ENCODE measurements at places on chromosomes 7 and 10. TPM values are rescaled to one million over a fixed set of nuclear protein-coding genes. Genes with fewer than 3 reads are reported as not detected.

The PSAP gene
- 782 TPM for total RNA-seq

The KCNH2 gene
- not detected for total RNA-seq

The MEOX2 gene
- total RNA-seq = 34.8 TPM

The NMT2 gene
- total RNA-seq = 220 TPM

The WNT8B gene
- total RNA-seq = not detected

The TBX20 gene
- total RNA-seq = not detected

The FGFR2 gene
- total RNA-seq = 0.10 TPM

The VAX1 gene
- not detected for total RNA-seq

The CALHM3 gene
- total RNA-seq = not detected

The AIFM2 gene
- 6.2 TPM for total RNA-seq

The HPSE2 gene
- total RNA-seq = 0.05 TPM

The HNRNPA2B1 gene
- total RNA-seq = 191 TPM

The NPFFR1 gene
- total RNA-seq = not detected

The SFTPD gene
- not detected for total RNA-seq

The ENTPD1 gene
- 3.5 TPM for total RNA-seq

The HOXA9 gene
- 24.6 TPM for total RNA-seq

The RNF148 gene
- 0.44 TPM for total RNA-seq

The PLXDC2 gene
- total RNA-seq = 1.1 TPM

The AGR3 gene
- total RNA-seq = not detected

The RNF133 gene
- total RNA-seq = 0.15 TPM

The TEX47 gene
- total RNA-seq = not detected

The LRRC18 gene
- not detected for total RNA-seq

The TUBB8 gene
- 0.13 TPM for total RNA-seq

All from mammary microvascular endothelial cell (primary cell).